Stimulated activated CD4-positive, alpha-beta T cell treated with anti-CD3 and anti-CD28 coated beads, TNF-alpha, amount 100 ng/mL, for 4 hours (primary cell): ENCODE measurements at places on chromosomes 7 and 10.

DNA sequence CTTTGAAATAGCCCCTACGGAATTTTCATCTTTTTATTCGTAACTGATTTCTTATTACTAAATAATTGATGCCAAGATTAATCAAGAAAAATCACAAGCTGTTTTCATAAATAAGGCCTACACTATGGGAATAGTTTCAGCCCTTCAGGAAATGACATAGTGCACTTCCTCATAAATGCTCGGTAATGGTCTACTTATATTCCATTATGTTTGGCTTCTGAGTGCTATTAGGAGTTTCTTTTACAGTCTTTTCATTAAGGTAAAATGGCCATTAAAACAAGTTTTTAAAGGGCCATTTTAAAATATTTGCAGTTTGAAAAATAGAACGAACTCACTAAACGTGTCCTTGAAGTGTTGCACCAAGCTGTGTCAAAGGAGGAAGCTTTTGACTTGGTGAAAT is 174.5 kb downstream of the DNAH11 start:
- DNase-seq: no peak

- no peak for DNase-seq
Measured at GRCh38 chr10:62394556-62395018, 20.4 kb downstream of the ZNF365 start.

DNA sequence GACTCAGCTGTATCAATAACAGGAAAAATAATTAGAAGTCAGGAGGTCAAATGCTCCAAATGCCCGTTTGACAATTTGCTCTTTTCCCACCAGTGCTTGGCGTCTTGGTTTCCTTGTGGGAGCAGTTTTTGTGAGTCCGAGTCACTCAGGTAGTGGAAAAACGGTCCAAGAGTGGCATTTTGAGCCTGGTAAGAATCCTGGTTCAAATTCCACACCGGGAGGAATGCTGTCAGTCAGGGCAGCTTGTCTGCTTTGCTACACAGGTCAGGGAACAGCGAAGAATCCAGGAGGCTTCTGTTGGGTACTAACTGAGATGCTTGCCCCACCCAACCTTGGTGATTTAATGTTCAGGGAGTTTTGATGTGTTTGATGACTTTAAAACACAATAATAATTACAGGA is 209.5 kb downstream of the HERPUD2 start:
- no peak for DNase-seq

GRCh38 chr7:1706721-1707613 is 36.9 kb downstream of the ELFN1 start:
- no peak for DNase-seq

DNA sequence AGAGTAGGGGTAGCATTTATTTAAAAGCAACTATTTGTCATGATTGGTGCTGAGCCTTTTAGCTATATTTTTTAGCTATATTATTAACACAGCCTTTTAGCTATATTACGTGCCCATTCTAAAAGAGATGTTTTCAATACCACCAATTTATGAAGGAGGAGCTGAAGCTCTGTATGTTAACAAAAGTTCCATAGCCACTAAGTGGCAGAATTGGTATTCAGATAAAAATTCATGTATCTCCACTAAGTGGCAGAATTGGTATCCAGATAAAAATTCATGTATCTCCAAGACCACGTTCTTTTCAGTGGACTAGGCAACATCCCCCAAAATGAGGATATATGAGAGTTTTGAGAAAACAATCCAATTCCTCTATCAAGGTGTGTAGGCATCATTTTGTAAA is 268.6 kb downstream of the HGF start:
- no peak for DNase-seq

GRCh38 chr7:54907981-54908380 is 110.8 kb upstream of the EGFR start:
- no peak for DNase-seq
